ENCODE measurements at places on chromosomes 3 and 15. TPM values are rescaled to one million over a fixed set of nuclear protein-coding genes. Genes with fewer than 3 reads are reported as not detected.

Gene ERICH6
- polyA plus RNA-seq: not detected

Gene HCN4
- under 0.01 TPM for polyA plus RNA-seq

Gene TEX9
- polyA plus RNA-seq: 1.0 TPM

Gene CASR
- polyA plus RNA-seq: not detected

Gene VILL
- polyA plus RNA-seq: 11.5 TPM

Gene PRC1
- polyA plus RNA-seq: 2.1 TPM

Gene OR5K2
- polyA plus RNA-seq: not detected

Gene COL7A1
- 1.4 TPM for polyA plus RNA-seq

Gene C2CD4A
- 0.22 TPM for polyA plus RNA-seq

Gene GALNT15
- polyA plus RNA-seq: 60.7 TPM

Gene CHRNA5
- 1.1 TPM for polyA plus RNA-seq

Gene DAPK2
- polyA plus RNA-seq: 3.8 TPM

Gene ACY1
- 46.8 TPM for polyA plus RNA-seq

Gene CALML4
- polyA plus RNA-seq: 5.3 TPM

Gene CAPN3
- polyA plus RNA-seq: 3.9 TPM

Gene MAGEL2
- polyA plus RNA-seq: 0.27 TPM

Gene UPK1B
- polyA plus RNA-seq: 2.1 TPM

Gene FANCD2
- 1.7 TPM for polyA plus RNA-seq

Gene GOLGA8T
- polyA plus RNA-seq: 0.34 TPM

Gene TMEM42
- polyA plus RNA-seq: 12.9 TPM

Gene CRYGS
- 1.4 TPM for polyA plus RNA-seq

Gene THPO
- 0.98 TPM for polyA plus RNA-seq

Gene GOLGA8G
- not detected for polyA plus RNA-seq

Gene ACKR4
- polyA plus RNA-seq: 0.60 TPM

Gene ECE2
- not detected for polyA plus RNA-seq

Gene UBA7
- polyA plus RNA-seq: 31.2 TPM

Gene DAZL
- not detected for polyA plus RNA-seq

Gene SNURF
- polyA plus RNA-seq: 2.2 TPM

Gene CACNA2D3
- 0.08 TPM for polyA plus RNA-seq

Gene SNTN
- not detected for polyA plus RNA-seq

Gene ACP3
- polyA plus RNA-seq: 2.5 TPM

Gene SNX22
- polyA plus RNA-seq: 0.90 TPM

Gene IMPG2
- under 0.01 TPM for polyA plus RNA-seq

Gene CXCR6
- polyA plus RNA-seq: 0.22 TPM

Gene CSTA
- polyA plus RNA-seq: 23.6 TPM

Gene OR5H14
- not detected for polyA plus RNA-seq

Gene KBTBD12
- polyA plus RNA-seq: 0.45 TPM

Gene GHSR
- polyA plus RNA-seq: not detected

Gene IQSEC1
- 26.8 TPM for polyA plus RNA-seq

Gene PPP2R3A
- 2.6 TPM for polyA plus RNA-seq

Gene NUP210
- 1.4 TPM for polyA plus RNA-seq

Gene OGG1
- polyA plus RNA-seq: 8.6 TPM

Gene U2SURP
- polyA plus RNA-seq: 25.1 TPM

Gene GPX1
- 788 TPM for polyA plus RNA-seq

Gene SERPINI1
- 15.0 TPM for polyA plus RNA-seq

Gene PLSCR2
- not detected for polyA plus RNA-seq
